Bone marrow (tissue), 2 donors: ENCODE measurements at places on chromosomes 7 and 10.

- no peak for DNase-seq
These were observed 16.9 kb downstream of the MEOX2 start for GRCh38 chr7:15669443-15670090.

DNA sequence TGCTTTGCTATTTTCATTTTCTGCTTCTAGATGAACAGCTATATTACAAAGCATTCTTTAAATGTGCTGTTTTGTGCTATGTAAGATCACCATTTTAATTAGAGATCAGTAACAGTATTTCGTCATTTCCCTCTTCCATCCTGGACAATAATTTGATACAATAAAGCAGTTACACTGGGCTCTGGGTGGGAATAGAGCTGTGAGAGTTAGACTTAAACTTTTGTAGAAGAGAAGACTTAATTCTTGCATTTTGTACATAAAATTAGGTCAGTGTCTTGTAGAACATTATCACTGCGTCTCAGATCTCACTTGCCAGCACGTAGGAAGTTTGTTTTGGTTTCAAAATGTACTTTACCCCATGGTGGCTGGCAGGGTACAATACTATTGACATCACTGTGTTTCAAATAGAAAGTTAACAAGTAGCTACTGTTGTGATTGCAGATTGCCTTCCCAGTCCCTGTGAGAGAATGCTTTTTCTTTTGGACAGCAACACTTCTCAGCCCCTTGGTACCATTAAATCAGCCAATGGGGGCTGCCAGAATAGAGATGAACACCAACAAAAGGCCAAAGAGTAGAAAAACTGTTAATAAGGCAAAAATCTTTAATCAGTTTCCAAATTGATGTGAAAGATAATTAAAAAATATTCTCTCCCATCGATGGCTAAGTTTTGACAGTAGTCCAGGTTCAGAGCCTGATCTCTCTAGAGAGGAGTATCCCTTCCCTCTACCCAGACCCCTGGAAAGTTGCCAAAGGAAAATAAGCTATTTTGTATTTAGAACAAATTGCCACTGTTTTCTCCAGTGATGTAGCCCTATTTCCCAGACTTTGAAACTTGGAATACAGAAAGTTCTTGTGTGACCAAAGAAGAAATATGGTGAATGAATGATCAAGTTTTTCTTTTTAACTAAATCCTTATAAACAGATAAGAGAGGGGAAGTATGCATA lies 35.1 kb downstream of the SMNDC1 start:
- no peak for DNase-seq

DNA sequence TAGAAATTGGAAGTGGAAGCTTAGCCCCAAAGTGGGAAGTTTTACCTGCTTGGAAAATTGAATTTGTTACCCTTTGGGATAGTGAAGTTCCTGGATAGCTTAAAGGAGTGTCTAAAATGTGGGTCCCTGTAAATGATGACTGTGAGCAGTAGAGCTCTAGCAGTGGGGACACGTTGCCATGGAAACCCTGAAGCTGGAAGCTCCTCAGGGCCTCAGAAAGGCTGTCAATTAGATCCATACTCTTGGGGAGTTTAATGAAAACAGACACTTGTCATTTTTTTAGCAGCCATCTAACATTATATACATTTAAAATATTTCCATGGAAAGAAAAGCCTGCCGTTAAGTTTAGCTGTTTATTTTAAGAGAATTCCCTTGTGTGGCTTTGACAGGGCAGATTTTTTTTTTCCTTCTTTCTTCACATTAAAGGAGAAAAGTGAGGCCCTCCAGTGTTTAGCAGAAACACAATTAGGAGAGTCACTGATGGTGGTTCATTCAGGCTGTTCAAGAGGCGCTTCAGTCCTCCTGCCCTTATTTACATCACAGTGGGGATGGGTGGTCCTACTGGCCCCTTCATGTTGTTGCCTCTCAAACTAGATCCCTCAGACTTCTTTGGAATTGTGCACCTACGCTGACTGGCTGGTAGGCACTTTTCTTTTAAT lies 518.4 kb downstream of the CCSER2 start:
- DNase-seq, result no peak

- DNase-seq, result no peak
These were observed 209.6 kb downstream of the PTPRN2 start for GRCh38 chr7:158377800-158378623.

GRCh38 chr10:25556457-25556856 lies 377.6 kb upstream of the MYO3A start:
- DNase-seq, result no peak

DNA sequence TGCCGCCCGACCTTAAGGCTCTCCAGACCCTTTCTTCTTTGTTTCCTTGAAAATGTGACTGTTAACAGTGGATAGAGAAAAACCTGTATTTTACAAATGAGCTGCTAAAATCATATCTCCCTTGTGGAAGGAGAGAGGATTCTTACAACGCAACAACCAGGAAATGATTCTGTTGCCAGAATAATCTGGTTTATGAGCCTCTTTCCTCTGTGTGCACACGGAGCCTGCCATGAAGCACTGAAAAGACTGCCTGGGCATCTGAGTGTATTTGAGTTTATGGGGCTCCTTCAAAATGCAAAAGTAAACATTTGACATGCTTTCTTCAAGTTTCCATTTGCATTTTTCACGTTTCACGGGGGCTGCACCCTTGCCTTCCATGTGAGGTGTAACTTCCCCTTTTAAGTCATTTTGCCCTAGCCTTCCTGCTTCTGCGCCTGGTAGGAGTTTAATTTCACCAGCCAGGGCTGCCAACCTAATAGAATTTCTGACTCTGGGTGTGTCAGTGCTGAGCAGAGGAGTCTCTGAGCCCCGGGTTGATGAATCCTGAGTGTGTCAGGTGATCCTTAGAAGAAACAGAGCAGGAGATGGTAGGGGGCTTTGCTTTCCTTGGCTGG lies 101.2 kb downstream of the GRB10 start:
- DNase-seq, result no peak

- DNase-seq, result no peak
These were observed 220.3 kb upstream of the ZNF32 start for GRCh38 chr10:43868952-43869351.

- no peak for DNase-seq
These were observed 174.4 kb upstream of the ADARB2 start for GRCh38 chr10:1911771-1912170.

- no peak for DNase-seq
These were observed 162.0 kb upstream of the MAGI2 start for GRCh38 chr7:79615466-79615865.
